ENCODE measurements at places on chromosomes 5 and 9.

DNA sequence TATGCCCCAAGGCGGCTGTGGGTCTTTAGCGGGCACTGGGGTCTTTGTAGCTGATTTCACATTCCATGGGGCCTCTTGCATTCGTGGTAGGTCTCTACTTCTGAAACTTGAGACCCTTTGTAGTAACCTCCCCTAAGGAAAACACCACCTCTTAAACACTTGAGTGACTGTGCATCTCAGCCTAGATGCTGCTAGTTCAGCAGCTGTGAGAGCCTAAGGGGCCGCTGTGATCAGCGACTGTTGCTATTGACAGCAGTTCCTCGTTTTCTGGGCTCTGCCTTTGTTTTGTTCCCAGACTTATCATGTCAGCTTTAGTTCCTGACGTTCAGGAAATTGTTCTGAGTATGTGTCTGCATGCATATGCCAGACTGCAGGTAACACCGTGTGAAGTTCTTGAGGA is 171.2 kb downstream of the HSPA4 start:
- DNase-seq: no peak

DNA sequence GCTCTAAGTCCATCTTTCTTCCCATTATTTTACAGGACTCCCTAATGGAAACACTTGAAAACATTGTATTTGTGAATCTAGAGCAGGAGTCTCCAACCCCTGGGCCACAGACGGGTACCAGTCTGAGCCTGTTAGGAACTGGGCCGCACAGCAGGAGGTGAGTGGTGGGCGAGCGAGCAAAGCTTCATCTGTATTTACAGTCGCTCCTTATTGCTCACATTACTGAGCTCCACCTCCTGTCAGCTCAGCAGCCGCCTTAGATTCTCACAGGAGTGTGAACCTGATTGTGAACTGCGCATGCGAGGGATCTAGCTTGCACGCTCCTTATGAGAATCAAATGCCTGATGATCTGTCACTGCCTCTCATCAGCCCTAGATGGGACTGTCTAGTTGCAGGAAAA is 111.0 kb downstream of the MED27 start:
- no peak for DNase-seq

- no peak for DNase-seq
Observed at GRCh38 chr5:14295610-14296009, 152.5 kb downstream of the TRIO start.

DNA sequence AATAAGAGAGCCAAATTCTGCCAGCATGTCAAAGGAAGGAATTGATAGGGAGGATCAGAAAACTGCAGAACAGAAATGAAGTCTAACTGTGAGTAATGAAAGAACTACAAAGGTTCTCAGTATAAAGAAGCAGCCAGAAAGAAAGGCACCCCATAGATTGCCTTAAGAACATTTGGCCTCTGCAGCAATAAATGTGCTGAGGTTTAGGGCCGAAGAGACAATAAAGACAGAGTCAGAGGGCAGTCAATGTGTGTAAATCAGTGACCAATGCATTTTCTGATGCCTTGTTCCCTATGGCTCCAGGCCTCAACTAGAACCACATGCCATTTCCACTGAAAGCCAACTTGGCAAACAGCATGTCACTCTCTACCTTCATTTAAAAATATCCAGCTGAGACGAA is 281.0 kb downstream of the HINT1 start:
- DNase-seq: no peak

DNA sequence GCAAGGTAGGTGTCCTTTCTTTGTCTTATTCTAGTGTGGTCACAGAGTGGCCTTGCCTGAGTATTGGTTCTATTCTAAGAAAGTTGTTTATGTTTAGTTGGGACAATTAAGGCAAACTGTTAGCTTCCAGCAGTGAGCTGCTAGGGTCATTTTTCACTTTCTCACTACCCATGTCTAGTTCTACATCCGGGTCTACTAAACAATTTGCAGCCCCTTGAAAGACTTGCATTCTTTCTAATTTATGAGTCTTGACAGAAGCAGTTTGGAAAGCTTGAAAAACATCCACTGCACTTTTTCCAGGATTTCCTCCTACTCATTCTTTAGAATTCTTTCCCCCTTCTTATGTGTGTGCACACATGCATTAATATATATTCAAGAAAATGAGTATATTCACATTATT is 892.2 kb upstream of the ACO1 start:
- DNase-seq: no peak

- DNase-seq: peak; percentile 21
Observed at GRCh38 chr5:128413356-128413755, 124.7 kb downstream of the FBN2 start.

GRCh38 chr9:93669116-93669957 is 93.0 kb downstream of the PHF2 start:
- DNase-seq: no peak

GRCh38 chr5:143397302-143398052 is 6.0 kb downstream of the NR3C1 start:
- DNase-seq: no peak

DNA sequence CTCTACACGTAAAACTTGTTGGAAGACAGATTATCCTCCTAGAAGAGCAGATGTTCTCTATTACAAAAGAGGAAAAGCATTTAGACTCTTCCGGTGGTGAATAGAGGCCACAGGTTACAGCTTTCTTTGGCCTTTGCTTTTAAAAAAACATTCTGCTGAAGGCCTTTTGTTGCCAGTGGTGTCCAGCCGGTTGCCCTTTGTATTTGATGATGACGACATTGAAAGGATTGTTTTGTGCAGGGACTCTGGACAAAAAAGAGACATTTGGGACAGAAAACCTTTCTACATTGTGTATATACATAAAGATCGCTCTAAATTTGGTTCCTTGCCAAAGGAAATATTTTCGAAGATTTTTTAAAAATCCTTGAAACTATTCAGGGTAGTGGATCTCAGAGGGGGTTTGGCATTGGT is 180.3 kb downstream of the C9orf152 start:
- no peak for DNase-seq

DNA sequence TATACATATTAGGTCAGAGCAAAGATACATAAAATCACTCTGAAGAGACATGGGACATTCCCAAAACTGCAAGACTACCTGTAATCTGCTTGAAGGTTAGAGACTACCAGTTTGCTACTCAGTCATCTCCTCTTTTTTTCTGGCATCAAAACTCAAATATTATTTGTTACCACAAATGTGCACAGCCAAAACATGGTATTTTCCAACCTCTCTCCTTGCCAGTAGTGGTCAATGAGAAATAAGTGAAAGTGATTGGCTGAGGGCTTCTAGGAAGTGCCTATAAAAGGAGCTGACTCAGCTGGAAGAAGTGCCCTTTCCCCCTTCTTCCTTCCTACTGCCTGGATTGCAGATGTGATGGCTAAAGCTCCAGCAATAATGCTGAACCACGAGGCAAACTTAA is 13.8 kb downstream of the GZMK start:
- DNase-seq: no peak

GRCh38 chr5:8807636-8808035 is 738.2 kb downstream of the SEMA5A start:
- no peak for DNase-seq

DNA sequence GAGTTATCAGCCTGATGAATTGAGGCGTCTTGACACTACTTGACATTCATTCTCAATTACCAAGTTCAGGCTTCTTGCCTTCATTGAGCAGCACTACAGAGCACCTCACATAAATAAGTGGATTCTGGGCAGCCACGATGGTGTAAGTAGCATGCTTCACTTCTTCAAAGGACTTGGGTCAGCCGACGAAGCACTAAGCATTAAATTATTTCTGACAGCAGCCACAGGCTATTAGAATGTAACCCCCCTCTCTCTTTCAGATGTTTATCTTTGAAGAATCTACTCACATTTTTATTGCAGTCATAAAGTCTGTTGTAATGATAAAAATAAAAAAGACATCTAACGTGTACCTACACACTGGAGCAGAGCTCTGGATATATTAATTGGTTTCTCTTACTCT is 45.9 kb upstream of the VPS13A start:
- no peak for DNase-seq

DNA sequence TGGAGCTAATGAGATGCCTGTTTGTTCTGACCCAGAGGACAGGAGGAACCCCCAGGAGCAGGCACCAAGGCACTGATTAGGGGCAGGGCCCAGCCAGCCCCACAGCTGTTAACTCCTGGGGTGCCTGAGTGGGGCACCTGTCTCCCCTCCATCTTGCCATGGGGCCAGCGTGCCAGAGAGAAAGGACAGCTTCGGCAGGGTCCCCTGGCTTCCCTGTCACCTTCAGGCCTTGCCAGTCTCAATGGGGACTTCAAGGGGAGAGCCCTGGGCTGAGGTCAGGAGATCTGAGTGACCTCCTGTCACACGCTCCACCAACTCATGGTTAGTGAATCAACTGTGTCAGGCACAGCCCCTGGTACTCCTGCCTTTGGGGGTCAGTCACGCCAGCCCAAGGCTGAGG is 152.7 kb upstream of the MVB12B start:
- no peak for DNase-seq

DNA sequence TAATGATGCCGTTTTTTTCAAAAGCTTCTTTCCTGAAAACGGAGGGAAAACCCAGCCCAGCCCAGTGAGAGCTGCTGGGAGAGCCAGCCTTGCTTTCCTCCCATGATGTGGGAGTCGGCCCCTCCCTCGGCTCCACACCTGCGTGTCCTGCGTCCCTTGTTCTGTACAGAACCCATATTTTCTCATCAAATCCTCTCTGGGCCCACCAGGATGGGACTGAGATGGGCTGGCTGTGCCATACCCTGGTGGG is 8.9 kb downstream of the FLT4 start:
- no peak for DNase-seq

- DNase-seq: no peak
Observed at GRCh38 chr5:173645890-173646574, 29.6 kb upstream of the BOD1 start.

DNA sequence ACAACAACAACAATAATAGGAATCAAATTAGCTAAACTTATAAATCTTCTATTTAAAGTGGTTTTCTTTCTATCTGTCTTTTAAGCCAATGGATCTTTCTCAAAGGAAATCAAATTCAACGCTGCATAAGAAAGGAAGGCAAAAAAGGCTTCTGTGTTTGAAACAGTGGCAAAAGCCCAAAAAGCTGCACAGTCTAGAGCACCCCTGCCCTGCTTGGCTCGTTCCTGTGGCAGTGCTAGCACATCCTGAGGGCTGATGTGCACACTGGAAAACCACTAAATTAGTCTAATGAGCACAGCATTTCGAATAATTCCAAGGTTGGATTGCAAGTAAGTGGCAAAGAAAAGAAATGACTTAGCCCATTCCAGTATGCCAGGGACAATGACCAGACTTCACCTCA is 80.7 kb downstream of the AP3B1 start:
- DNase-seq: no peak

DNA sequence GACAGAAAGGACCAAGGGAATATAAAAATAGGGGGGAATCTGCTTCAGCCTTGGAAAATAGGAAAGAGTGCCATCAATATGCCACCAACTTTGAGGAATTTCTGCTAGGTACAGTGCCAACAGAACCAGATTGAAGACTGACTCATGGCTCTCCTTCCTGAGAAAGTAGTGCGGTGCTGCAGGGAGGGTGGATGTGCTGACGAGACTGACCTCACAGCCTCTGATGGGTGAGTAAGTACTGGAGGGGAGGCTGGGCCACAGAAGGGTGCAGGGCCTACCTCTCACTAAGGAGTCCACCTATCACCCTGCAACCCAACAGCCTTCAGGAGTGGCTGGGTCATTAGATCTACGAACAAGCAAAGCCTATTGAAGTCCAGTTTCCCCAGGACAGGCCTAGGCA is 187.6 kb downstream of the GABBR2 start:
- DNase-seq: no peak

DNA sequence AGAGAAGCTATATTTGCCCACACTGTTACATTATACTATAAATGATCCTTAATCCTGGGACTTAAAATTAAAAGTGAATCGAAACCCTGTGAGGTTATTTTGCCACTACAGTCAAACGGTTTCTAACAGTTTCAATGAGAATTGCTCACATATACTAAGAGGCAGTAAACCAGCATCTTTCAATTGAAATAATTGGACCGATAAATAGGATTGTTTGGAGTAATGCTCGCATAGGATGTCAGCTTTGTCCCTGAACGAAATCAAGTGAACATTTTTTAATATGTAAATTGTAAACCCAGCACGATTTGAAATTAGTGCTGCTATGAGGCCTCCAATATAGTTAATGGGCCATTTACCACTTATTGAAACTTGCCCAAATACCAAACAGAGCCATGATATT is 60.5 kb downstream of the ELAVL2 start:
- no peak for DNase-seq
